MG63 (cell line): ENCODE measurements at places on chromosomes 3 and 15. TPM values are rescaled to one million over a fixed set of nuclear protein-coding genes. Genes with fewer than 3 reads are reported as not detected.

The RBP2 gene
- total RNA-seq, result not detected in 2 replicates

The PLA2G4D gene
- total RNA-seq, result not detected in 2 replicates

The KCNMB3 gene
- total RNA-seq, result 0.30 and 0.54 TPM in 2 replicates

The PATL2 gene
- total RNA-seq, result not detected in 2 replicates

The SCN5A gene
- not detected in 2 replicates for total RNA-seq

The TICRR gene
- 3.3 and 4.0 TPM in 2 replicates for total RNA-seq

The CTSH gene
- 19.8 and 100 TPM in 2 replicates for total RNA-seq

The SNX22 gene
- total RNA-seq, result not detected in 2 replicates

The ISG20 gene
- 19.2 TPM in 1 of 2 replicates, not detected in the other for total RNA-seq

The GRM2 gene
- total RNA-seq, result not detected in 2 replicates

The AADAC gene
- not detected in 2 replicates for total RNA-seq

The SRPRB gene
- 83.0 and 173 TPM in 2 replicates for total RNA-seq

The ZSCAN2 gene
- 6.9 and 11.0 TPM in 2 replicates for total RNA-seq

The VPS18 gene
- total RNA-seq, result 14.0 and 24.8 TPM in 2 replicates

The CDHR4 gene
- total RNA-seq, result 0.10 TPM in 1 of 2 replicates, not detected in the other

The DPPA2 gene
- not detected in 2 replicates for total RNA-seq

The PLSCR5 gene
- not detected in 2 replicates for total RNA-seq

The C3orf70 gene
- not detected in 2 replicates for total RNA-seq

The NR2F2 gene
- 1.3 and 1.9 TPM in 2 replicates for total RNA-seq

The ZNF619 gene
- 0.79 and 2.2 TPM in 2 replicates for total RNA-seq

The HYAL1 gene
- total RNA-seq, result 1.4 TPM in 1 of 2 replicates, not detected in the other

The ITGA11 gene
- 41.0 and 63.4 TPM in 2 replicates for total RNA-seq

The NAALADL2 gene
- 1.6 and 1.8 TPM in 2 replicates for total RNA-seq

The RHOV gene
- total RNA-seq, result 0.49 TPM in 1 of 2 replicates, not detected in the other

The CCDC71 gene
- total RNA-seq, result 36.4 and 39.6 TPM in 2 replicates

The GPR160 gene
- total RNA-seq, result 1.3 and 4.3 TPM in 2 replicates

The TTLL13 gene
- total RNA-seq, result 0.07 TPM in 1 of 2 replicates, not detected in the other

The CNTN6 gene
- total RNA-seq, result not detected in 2 replicates

The IQCF5 gene
- total RNA-seq, result not detected in 2 replicates

The AHSG gene
- not detected in 2 replicates for total RNA-seq

The KCNMB2 gene
- total RNA-seq, result 0.52 TPM in 1 of 2 replicates, not detected in the other
